ENCODE measurements at places on chromosomes 2 and 18. TPM values are rescaled to one million over a fixed set of nuclear protein-coding genes. Genes with fewer than 3 reads are reported as not detected.

The SH3BP4 gene
- total RNA-seq = 42.6 TPM

The TP53I3 gene
- 74.0 TPM for total RNA-seq

The DNMT3A gene
- 139 TPM for total RNA-seq

The SPRED2 gene
- total RNA-seq = 43.0 TPM

The PNKD gene
- total RNA-seq = 58.4 TPM

The TXNDC2 gene
- total RNA-seq = not detected

Measured in type B pancreatic cell (in vitro differentiated cells).